ENCODE measurements at places on chromosomes 16 and 17. TPM values are rescaled to one million over a fixed set of nuclear protein-coding genes. Genes with fewer than 3 reads are reported as not detected.

- H3K27me3 ChIP-seq, result no peaks in the 10 kb centered on the region
- no peak for DNase-seq
- H3K36me3 ChIP-seq, result no peaks in the 10 kb centered on the region
Observed at GRCh38 chr16:56972403-56973293, 10.9 kb downstream of the CETP start.

Gene CIAO3
- 32.5 TPM for total RNA-seq

- no peak for DNase-seq
- no peaks in the 10 kb centered on the region for H3K36me3 ChIP-seq
- H3K27ac ChIP-seq, result no peak overlapping the region
Observed at GRCh38 chr16:87664792-87665191, 62.5 kb downstream of the JPH3 start.

- no peaks in the 10 kb centered on the region for H3K36me3 ChIP-seq
- H3K27me3 ChIP-seq, result no peaks in the 10 kb centered on the region
- H3K27ac ChIP-seq, result no peak overlapping the region
- no peaks in the 10 kb centered on the region for H3K4me1 ChIP-seq
- DNase-seq, result no peak
- H3K4me3 ChIP-seq, result no peak overlapping the region
Observed at GRCh38 chr17:78038748-78039288, 80.3 kb downstream of the TNRC6C start.

- DNase-seq, result no peak
- peaks cover 8% of the 10 kb centered on the region for H3K4me1 ChIP-seq
- H3K4me3 ChIP-seq, result no peak overlapping the region
Observed at GRCh38 chr16:49824593-49824992, 31.3 kb downstream of the ZNF423 start.

Gene CIBAR2
- total RNA-seq, result 1.1 TPM

DNA sequence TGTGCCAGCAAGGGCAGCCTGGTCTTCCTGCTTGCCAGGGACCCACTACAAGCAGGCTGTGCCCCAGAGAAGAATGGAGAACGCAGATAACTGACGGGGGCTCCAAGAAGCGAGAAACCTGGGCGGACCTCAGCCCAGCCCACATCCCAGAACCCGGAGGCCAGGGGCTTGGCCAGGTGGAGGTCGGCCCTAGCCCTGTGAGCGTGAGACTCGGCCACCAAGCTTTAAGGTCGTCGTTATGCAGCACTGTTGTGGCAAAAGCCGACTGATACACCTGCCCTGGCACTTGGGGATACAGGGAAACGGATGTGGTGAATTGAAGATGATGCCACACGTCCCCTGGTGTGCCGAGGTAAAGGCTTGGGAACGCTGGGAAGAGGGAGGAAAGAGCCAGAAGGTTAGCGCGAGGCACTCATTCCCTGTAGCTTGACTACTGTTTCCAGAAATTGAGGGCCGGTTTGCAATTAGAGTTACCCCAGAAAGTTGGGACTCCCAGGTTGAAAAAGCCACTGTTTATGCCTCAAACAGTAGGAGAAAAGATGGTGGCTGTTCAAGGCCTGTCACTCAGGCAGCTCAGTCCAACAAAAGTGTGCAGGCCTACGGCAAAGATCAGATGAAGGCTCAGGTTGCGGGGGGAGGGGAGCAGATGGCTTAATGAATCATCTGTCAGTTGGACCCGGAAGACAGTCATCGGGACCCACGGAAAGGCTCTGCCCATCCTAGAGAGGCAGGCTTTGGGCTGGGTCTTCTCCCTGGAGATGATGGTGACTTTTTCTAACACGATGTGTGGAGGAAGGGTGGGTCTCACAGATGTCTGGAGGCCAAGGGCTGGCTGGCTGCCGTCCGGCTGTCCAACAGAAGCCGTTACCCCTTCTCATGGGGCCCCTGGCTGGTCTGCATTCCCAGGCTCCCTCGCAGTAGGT lies 45.6 kb upstream of the BAHCC1 start:
- peaks cover 2% of the 10 kb centered on the region for H3K4me1 ChIP-seq
- no peaks in the 10 kb centered on the region for H3K27me3 ChIP-seq
- no peak overlapping the region for H3K27ac ChIP-seq
- H3K4me3 ChIP-seq, result no peak overlapping the region
- no peak for DNase-seq
- H3K36me3 ChIP-seq, result no peaks in the 10 kb centered on the region

GRCh38 chr17:15406081-15406480 lies 61.3 kb downstream of the CDRT4 start:
- H3K4me1 ChIP-seq, result peaks cover 14% of the 10 kb centered on the region
- DNase-seq, result no peak
- H3K27ac ChIP-seq, result no peak overlapping the region
- H3K27me3 ChIP-seq, result no peaks in the 10 kb centered on the region

- H3K27me3 ChIP-seq, result no peaks in the 10 kb centered on the region
- H3K4me3 ChIP-seq, result no peak overlapping the region
- peak; percentile 73 for DNase-seq
- H3K27ac ChIP-seq, result no peak overlapping the region
- H3K4me1 ChIP-seq, result peaks cover 1% of the 10 kb centered on the region
Observed at GRCh38 chr17:29111816-29112499, 68.2 kb downstream of the MYO18A start.

GRCh38 chr16:54175552-54176375 lies 110.8 kb downstream of the IRX3 start:
- no peak overlapping the region for H3K27ac ChIP-seq
- DNase-seq, result no peak
- no peak overlapping the region for H3K4me3 ChIP-seq
- H3K27me3 ChIP-seq, result no peaks in the 10 kb centered on the region
- H3K4me1 ChIP-seq, result no peaks in the 10 kb centered on the region

Gene ATP2A3
- 9.9 TPM for total RNA-seq

Gene MYH8
- total RNA-seq, result not detected

Gene MYO15B
- 216 TPM for total RNA-seq

GRCh38 chr16:52296076-52296475 lies 250.9 kb downstream of the TOX3 start:
- H3K36me3 ChIP-seq, result no peaks in the 10 kb centered on the region
- no peaks in the 10 kb centered on the region for H3K4me1 ChIP-seq
- no peak overlapping the region for H3K27ac ChIP-seq

GRCh38 chr17:48173191-48173984 lies 65.8 kb downstream of the SNX11 start:
- no peaks in the 10 kb centered on the region for H3K36me3 ChIP-seq
- H3K27ac ChIP-seq, result no peak overlapping the region
- H3K4me1 ChIP-seq, result no peaks in the 10 kb centered on the region
- H3K27me3 ChIP-seq, result no peaks in the 10 kb centered on the region

Gene CEP295NL
- 4.9 TPM for total RNA-seq

DNA sequence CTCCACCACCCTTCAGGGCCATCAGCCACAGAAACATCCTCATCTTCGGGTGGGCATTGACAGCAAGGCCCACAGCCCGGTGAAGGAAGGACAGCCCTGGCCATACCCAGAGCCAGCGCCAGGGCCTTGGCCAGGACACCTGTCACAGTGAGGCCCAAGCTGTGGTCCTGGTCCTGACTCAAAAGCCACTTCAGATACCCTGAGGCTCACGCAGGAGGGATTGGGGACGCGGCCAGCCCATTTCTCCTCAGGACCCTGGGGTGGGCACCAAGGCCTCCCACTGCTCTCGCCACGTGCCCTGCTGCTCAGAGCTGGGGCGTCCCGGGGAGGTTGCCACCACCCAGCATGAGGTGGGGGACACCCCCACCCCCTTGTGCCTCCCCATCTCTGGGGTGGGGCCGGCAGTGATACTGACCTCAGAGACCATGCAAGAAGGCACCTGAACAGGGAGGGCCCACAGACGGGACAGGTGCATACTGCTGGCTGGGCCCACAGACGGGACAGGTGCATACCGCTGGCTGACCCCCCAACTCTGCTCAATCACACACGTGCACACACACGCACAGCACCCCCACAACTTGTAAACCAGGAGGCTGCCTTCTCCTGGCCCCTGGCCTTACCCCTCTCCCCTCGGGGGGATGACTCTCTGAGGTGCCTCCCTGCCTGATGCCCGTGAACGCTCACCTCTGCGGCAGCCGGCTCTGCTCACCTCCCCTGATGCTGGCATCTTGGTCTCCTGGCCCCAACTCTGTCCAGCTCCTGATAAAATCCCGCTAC lies 14.2 kb downstream of the SLC7A5 start:
- H3K27ac ChIP-seq, result no peak overlapping the region
- H3K36me3 ChIP-seq, result no peaks in the 10 kb centered on the region
- DNase-seq, result no peak

Gene SBK1
- total RNA-seq, result 0.65 TPM

Gene PERCC1
- total RNA-seq, result not detected

- DNase-seq, result no peak
- no peak overlapping the region for H3K27ac ChIP-seq
- no peaks in the 10 kb centered on the region for H3K36me3 ChIP-seq
- H3K27me3 ChIP-seq, result no peaks in the 10 kb centered on the region
Observed at GRCh38 chr16:24035127-24035842, 199.5 kb downstream of the PRKCB start.

DNA sequence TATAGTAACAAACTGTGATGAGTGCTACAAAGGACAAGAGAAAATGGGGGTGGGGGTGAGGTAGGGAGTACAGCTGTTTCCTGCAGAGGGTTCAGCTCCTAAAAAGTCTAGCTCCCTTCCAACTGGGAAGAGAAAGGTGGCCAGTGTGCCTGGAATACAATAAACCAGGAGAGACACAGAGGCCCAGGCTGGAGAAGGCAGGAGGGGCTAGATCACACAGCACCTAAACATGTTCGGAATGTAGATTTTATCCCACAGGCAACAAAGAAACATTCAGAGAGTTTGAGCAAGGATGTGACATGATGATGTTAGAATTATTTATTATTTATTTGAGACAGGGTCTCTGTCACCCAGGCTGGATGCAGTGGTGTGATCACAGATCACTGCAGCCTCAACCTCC lies 10.2 kb downstream of the TEX2 start:
- H3K27ac ChIP-seq, result no peak overlapping the region
- no peaks in the 10 kb centered on the region for H3K27me3 ChIP-seq
- DNase-seq, result no peak
- no peak overlapping the region for H3K4me3 ChIP-seq

Gene IL21R
- total RNA-seq, result 0.13 TPM

GRCh38 chr16:61277849-61278248 lies 758.4 kb downstream of the CDH8 start:
- H3K27ac ChIP-seq, result no peak overlapping the region
- H3K36me3 ChIP-seq, result no peaks in the 10 kb centered on the region
- no peaks in the 10 kb centered on the region for H3K27me3 ChIP-seq
- DNase-seq, result no peak
- no peaks in the 10 kb centered on the region for H3K4me1 ChIP-seq
- H3K4me3 ChIP-seq, result no peak overlapping the region

All from ovary (tissue), 10 donors.